Mucosa of descending colon (tissue), 3 donors: ENCODE measurements at places on chromosomes 7 and 10.

DNA sequence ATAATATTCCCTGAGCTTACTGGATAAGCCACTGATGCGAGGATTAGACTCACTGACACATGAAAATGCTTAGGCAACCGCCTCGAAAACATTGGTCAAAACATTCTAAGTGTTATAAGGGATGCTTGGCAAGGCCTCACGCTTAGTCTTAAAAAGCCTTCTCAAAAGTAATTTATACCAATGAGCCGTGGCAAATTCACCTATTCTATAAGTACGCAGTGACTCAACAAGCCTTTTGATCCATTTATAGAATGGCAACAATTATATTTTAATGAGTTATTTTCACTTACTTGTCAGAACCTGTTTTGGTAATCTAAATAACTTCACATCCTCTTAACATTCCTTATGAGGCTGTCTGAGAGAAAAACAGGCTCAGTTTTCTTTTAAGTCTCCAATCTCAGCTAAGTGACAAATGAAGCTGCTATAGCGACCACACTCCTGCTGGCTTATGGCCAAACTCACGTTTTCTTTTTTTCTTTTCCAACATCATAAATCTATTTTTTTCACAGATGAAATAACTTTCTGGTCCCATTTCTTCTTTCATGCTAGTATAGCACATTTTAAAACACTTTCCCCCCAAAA, 121.2 kb upstream of the AFAP1L2 start:
- DNase-seq, result no peak

GRCh38 chr10:32050177-32050576, 6.0 kb downstream of the KIF5B start:
- DNase-seq, result no peak

DNA sequence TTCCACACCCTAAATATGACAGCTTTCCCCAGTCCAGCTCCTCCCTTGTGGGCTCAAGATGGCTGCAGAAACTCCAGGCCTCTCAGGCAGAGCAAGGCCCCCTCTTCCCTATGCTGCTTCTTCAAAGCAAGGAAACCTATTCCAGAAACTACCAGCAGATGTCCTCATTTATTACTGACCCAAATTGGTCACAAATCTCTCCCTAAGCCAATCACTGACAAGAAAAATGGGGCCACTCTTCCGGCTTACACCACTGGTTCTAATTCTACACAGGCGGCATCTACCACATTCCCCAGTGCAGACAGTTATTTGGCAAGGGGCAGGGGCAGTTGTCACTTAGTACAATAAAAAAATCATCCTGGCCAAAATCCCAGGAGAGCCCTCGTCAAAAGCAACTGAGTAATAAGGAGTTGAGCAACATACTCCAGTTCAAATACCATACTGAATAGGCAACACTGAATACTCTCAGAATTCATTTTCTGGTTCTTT, 150.4 kb downstream of the SFMBT2 start:
- peak; percentile 39 for DNase-seq

DNA sequence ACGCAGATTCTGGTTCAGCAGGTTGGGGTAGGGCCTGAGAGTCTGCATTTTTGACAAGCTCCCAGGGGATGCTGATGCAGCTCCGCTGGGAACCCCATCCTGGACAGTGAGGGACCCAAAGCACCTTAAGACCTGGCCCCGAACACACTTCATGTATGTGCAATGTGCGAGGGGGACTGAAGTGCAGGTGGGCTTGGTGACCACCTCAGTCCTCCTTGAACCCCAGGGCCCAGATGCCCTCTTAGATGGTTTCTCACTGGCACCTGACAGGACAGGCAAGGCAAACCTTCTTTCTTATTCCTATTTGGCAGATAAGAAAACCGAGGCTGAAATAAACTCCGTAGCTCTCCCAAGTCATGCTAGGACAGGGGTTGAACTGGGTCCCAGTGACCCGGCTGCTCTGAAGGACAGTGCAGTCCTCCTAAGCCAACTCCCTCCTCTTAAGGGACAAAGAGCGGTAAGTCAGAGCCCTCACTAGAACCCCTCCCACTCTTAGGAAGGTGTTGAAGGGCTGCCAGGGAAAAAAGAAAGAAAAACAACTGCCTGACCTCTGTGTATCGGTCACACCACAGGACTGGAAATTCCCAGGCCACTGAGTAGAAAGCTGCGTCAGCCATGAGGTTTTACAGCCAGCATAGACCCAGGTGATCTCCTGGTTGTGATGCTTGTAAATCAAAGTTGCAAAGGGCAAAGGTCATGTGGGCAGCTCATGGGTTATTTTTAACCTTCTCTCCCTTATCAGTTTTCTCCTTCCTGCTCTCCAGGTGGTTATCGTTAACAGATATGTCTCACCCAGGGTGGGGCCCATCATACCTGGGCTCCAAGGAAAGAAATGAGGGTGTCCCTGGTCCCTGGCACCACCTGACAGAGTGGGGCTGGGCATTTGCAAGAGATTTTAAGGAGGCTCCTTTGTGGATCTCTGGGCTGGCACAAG, 90.9 kb upstream of the SMNDC1 start:
- peak; percentile 71 for DNase-seq

- no peak for DNase-seq
These were observed 12.2 kb downstream of the SEPHS1 start for GRCh38 chr10:13335881-13336280.

DNA sequence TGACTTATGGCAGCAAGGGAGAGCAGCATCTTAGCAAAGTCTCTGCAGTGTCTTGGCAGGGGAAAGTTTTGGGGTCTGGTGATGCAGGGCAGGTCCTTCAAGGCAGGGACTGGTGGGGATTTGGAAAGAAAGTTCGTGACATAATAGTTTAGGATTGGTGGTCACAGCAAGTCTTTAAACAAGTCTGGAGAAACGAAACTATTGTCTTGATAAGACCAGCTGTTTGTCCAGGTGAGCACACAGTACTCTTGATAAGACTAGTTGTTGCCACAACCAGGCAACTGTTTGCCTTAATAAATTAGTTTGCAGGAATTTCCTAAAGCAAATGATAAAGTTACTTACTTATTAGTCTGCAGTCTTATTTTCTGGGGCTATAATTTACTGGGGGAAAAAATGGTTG, 136.1 kb downstream of the AKR1D1 start:
- DNase-seq, result no peak

DNA sequence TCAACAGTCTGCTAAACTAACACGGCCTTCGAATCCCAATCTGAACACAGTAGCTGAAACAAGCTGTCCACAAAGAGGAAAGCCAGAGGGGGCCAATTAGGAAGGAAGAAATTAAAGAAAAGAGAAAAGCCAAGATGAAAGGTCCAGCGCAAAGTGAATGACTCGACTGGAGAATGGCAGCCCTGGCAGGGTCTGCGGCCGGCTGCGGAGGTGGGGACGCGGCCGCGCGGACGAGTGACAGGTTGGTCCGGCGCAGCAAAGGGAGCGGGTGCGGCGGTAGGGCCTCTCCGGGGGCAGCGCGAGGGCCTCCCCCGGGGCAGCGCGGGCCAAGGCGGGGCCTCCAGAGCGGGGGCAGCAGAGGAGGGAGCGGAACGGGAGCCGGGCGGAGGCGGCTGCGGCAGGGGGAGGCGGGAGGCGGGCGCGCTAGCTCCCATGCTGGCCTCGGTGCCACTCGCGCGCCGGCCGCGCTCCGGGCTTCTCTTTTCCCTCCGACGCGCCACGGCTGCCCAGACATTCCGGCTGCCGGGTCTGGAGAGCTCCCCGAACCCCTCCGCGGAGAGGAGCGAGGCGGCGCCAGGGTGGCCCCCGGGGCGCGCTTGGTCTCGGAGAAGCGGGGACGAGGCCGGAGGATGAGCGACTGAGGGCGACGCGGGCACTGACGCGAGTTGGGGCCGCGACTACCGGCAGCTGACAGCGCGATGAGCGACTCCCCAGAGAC, at the start of gene VWC2:
VWC2 (plus strand) TSS at position 421 of the 718 bp plus-strand sequence. CDS start 1,798 bp downstream, outside the sequence.
- no peak for DNase-seq

- DNase-seq, result no peak
These were observed 25.6 kb downstream of the NRCAM start for GRCh38 chr7:108430664-108431063.

GRCh38 chr7:42688056-42688371, 223.9 kb downstream of the C7orf25 start:
- DNase-seq, result no peak

DNA sequence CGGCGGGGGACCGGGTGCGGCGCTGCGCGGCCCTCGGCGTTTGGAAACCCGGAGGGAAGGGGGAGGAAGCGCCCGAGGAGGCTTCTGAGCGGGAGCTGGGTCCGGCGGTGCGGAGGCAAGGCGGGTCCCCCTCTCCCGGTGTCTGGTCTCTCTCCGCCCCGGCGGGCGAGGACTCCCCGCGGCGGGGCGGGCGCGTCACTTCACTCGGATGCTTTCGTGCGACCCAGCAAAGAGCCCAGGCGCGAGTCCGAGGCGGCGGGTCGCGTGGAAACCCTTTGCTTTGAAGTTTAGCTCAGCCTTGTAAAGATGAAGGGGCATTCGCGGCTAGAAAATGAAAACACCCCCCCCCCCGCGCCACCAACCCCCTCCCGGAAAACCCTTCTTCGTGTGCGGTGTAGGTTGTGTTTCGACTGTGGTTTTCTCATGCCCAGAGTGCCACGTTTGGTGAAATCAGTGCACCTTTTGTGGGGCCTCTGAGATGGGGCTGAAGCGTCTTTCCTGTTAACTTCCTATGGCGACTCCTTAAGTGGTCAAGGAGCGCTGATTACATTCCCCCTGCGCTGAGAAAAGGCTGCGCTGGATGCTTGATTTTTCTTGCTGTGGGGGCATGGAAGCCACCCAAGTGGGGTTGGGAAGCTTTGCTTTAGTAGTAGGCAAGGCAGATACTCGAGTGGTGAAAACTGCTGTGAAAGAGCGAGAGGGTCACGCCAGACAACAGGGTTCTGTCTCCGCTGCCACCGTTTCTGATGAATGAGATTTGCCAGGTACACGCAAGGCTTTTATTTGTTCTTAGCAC, 876 bp downstream of the GNAI1 start:
- peak; percentile 42 for DNase-seq

DNA sequence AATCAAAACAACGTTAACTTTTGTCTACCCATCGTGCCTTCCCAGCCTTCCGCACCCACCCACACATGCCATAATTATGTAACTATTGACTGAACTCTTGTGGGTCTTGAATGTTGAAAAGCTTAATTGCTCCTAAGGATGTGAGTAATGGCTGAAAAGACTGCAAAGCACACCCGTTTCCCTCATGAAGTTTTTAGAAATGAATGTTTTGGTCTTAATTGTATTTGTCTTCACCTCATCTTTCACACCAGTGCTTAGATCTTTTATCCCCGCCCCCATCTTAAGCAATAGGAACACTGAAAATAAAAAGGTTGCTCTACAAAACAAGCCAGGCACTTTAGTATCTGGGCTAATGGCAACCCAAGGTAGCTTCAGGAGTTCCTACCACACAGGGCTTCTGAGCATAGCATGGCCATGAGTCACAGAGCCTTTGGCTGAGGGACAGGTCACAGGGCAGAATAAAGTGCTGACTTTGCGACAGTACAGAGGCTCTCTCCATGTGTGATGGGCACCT, 690.5 kb downstream of the PARD3 start:
- DNase-seq, result no peak

DNA sequence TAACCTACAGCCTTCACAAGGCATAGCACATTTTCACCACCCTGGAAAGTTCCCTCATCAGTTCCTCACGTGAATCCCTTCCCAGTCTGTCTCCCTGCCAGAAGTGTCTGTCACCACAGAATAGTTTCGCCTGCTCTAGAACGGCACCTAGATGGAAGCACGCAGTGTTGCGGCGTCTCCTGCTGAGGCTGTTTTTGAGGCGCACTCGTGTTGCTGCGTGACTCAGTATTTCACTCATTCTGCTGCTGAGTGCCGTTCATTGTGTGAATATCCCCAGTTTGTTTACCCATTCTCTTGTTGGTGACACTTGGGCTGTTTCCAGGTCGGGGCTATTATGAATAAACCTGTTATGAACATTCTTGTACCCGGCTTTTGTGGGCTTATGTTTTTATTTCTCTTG, 12.8 kb downstream of the NOS3 start:
- DNase-seq, result no peak

DNA sequence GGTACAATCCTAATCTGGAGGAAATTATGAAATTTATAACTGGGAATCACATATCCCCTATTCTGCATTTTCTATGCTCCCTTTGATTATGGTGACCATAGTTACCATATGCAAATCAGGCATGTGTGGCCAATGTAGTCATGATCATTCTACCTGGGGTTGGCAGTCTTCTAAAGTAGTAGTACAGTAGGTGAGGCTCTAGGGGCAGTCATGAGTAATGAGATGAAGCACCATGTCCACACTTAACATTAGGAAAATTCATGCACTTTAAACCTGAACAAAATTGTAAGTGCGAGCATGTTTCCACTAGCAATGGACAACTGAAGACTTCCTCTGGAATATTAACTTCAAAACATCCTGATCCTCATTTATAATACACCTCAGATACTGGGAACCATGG, 545.9 kb downstream of the SUGCT start:
- DNase-seq, result no peak

DNA sequence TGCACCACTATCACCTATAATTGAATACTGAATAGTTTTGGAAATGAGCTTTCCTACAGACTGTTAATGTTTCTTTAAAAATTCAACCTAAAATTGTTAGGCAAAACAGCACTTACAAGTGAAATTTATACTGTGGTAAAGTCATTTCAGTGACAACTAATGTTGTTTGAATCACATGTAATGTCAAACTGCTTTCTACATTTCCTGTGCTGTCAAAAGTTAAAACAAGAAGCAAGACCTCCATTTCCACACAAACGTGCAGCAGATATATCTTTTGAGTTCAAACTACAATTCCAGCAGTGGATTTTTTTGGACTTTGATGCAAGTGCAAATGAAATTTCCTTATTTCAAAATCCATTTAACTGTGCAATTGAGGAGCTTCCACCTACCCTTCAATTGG, 199.8 kb downstream of the RNLS start:
- no peak for DNase-seq

DNA sequence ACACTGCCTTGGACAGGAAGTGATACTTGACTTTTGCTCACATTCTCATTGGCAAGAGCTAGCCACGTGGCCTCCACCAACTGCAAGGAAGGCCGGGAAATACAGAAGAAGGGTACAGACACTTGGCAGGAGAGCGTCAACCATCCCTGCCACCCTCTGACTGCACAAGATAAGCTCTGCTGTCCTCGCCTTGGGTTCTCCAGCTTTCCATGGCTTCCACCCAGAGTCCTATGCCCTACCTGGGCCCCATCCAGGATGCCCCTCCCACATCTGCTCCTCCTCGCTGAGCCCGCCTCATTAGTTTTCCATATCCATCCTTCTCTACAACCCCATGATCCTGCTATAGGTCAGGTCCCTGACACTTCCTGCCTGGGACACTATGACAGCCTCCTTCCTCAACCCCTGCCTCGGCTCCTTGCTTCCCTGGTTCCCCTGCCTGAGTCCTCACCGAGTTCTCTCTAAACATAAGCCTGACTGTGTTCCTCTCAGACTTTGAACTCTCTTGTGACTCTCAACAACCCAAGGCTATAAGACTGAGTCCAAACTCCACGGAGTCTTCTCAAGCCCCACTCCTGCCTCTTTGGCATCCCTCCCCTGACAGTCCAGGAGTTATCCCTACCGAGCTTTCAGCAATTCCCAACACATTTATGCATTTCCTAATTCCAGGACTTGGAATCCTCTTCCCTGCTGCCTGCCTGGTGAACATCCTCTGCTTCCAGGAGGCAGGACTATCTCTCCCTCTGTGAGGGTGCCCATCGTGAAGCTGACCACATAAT, 23.2 kb upstream of the GDF10 start:
- peak; percentile 24 for DNase-seq
